ENCODE measurements at places on chromosomes 11 and 22. TPM values are rescaled to one million over a fixed set of nuclear protein-coding genes. Genes with fewer than 3 reads are reported as not detected.

The LINC01488 gene
- not detected for total RNA-seq

The CHRDL2 gene
- 1.6 TPM for total RNA-seq

The CSF2RB gene
- 27.2 TPM for total RNA-seq

The PLET1 gene
- total RNA-seq = not detected

- peak; percentile 80 for DNase-seq
These were observed 6.7 kb downstream of the SCARF2 start for GRCh38 chr22:20430720-20431510.

DNA sequence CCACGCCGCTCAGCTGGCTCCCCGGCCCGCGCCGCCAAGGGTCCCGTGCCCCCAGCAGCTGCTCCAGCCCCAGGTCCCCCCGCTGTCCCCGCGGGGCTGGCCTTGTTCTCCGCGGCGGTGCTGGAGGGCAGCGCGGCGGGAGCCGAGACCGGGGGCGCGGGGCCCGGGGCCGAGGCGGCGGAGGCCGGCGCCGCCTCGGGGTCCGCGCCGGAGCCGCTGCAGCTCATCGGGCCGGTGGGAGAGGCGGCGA lies 128 bp downstream of the TAF10 start:
- DNase-seq = no peak

The MMP8 gene
- total RNA-seq = not detected

The RTN4R gene
- 9.8 TPM for total RNA-seq

The SLC22A9 gene
- not detected for total RNA-seq

The CD3D gene
- total RNA-seq = 8.5 TPM

- no peak for DNase-seq
These were observed 310.2 kb downstream of the DLG2 start for GRCh38 chr11:85316967-85317366.

DNA sequence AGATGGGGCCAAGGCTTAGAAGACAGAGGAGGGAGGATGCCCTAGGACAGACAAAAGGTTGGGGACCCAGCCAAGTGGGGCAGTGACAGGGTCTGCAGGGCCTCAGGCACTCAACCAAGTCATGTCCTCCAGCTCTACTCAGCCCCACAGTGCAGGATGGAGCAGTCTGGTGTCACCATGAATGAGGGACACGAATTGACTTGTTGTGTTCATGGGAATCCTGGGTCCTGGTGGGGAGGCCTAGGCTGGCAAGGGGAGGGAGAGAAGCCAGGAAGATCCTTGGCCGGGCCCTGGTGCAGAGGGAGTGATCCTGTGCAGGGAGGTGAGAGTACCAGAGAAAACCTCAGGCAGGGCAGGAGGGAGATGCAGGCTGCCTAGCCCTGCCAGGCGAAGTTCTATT lies 12.0 kb downstream of the P2RY6 start:
- peak; percentile 48 for DNase-seq

The SSTR3 gene
- total RNA-seq = not detected

The MAPK8IP1 gene
- total RNA-seq = 6.4 TPM

The OR51E2 gene
- total RNA-seq = not detected

The PKDREJ gene
- total RNA-seq = not detected

All from upper lobe of right lung (tissue), 1 donor.